Foreskin fibroblast (primary cell): ENCODE measurements at places on chromosomes 13 and 19.
A peak's percentile ranks its signal among the peaks of the same experiment; 100 is the strongest.

DNA sequence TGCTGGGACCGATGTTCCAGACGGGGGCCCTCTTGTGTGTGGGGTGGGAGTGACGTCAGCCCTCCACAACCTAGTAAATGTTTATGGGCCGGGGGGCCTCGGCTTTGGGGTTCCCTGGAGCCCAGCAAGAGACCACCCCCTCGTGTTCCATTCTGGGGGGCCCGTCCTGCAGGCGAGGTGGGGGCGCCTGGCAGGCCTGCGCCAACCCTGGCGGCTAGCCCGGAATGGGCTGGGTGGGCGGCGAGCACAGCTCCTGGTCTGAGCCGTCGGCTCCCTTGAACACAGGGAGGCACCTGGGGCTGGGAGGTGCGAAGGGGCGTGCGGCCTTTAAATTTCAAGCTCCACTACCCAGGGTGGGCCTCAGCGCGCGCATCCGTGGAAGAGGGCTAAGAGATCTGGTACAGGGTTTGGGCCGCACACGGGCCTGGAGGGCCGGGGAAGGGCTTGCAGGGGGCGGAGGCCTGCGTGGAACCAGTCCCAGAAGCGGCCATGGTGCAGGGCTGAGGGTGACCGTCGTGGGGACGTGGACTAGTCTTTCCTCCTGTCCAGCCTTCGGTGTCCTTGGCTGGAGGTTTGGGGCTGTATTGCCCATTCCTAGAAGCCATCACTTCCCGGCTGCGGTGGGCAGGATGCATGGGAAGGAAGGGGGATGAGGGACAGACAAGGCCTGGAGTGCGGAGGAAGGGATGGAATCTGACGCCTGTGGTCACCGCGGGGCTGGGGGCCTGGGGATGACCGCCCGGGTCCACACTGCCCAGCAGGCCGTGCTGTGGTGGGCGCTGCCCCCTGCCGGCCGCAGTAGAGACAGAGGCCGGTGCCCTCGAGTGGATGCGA is 11.4 kb downstream of the NDUFA11 start:
- DNase-seq, result peak; percentile 76

- no peak for DNase-seq
Measured at GRCh38 chr13:40317980-40318327, 348.5 kb downstream of the FOXO1 start.

- DNase-seq, result no peak
Measured at GRCh38 chr19:15583346-15583745, 31.7 kb upstream of the CYP4F8 start.

GRCh38 chr19:30631033-30631370 is 258.8 kb downstream of the ZNF536 start:
- DNase-seq, result no peak
